Brain pericyte (primary cell): ENCODE measurements at places on chromosomes 3 and 15.

DNA sequence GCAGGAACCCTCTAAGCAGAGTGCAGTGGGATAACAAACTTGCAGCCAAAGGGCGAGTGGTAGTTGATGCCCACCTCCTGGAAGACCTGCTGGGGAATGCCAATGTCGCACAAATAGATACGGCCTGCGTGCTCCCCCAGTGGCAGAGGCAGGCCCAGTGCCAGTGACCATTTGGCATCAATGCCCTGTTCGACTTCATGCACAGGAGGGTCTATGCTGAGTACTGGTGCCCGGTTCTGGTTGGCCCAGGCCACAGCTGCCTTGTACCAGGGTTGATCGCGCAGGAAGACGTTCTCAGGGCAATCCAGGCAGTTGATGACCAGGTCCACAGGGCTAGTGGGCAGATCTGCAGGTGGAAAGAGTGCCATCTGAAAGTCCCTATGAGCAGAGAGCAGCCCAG is 17.0 kb downstream of the CLK3 start:
- DNase-seq = no peak

GRCh38 chr3:71094658-71095209 is 488.8 kb downstream of the FOXP1 start:
- no peak for DNase-seq

GRCh38 chr3:194439881-194440550 is 41.0 kb upstream of the GP5 start:
- no peak for DNase-seq

DNA sequence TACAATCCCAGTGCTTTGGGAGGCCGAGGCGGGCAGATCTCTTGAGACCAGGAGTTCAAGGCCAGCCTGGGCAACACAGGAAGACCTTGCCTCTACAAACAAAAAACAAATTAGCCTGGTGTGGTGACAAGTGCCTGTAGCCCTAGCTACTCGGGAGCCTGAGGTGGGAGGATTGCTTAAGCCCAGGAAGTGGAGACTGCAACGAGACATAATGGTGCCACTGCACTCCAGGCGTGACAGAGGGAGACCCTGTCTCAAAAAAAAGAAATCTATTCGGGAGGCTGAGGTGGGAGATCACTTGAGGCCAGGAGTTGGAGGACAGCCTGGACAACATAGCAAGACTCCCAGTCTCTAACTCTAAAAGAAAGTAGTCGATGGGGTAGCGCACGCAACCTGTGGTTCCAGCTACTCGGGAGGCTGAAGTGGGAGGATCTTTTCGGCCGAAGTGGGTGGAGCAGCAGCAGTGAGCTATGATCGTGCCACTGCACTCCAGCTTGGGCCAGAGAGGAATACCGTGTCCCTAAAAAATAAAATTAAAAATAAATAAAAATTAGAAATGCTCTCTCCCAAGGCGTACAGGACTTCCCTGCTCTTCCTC is 775 bp downstream of the C3orf33 start:
- no peak for DNase-seq

- DNase-seq = no peak
Observed at GRCh38 chr15:76274226-76274625, 37.0 kb downstream of the ETFA start.

GRCh38 chr3:160106905-160107861 is 118.0 kb upstream of the C3orf80 start:
- no peak for DNase-seq
